Stimulated activated CD8-positive, alpha-beta memory T cell treated with anti-CD3 and anti-CD28 coated beads, Interleukin-2, amount 100 ng/mL, for 1 hour (primary cell): ENCODE measurements at places on chromosomes 1 and 21.

DNA sequence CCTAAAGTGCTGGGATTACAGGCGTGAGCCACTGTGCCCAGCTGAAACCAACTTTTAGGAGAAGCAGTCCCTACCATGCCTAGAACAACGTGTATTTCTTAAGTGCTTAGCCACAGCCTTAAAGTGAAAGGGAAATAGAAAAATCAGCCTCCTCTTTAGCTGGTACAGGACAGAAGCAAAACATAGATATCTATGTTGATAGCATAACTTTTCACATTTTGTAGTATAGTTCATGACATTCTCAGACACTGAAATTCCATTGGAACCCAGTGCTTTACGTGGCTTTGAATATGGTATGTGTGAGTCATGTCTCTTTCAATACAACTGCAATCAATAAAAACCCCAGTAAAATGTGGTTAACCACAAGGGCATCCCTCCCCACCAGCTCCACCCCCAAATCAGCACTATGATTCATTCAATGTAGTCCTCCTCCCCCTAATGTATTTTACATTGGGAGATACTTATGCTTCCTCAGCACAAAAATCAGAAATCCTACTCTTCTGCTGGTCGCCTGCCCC is 32.1 kb downstream of the TGFB2 start:
- peak; percentile 12 for DNase-seq

DNA sequence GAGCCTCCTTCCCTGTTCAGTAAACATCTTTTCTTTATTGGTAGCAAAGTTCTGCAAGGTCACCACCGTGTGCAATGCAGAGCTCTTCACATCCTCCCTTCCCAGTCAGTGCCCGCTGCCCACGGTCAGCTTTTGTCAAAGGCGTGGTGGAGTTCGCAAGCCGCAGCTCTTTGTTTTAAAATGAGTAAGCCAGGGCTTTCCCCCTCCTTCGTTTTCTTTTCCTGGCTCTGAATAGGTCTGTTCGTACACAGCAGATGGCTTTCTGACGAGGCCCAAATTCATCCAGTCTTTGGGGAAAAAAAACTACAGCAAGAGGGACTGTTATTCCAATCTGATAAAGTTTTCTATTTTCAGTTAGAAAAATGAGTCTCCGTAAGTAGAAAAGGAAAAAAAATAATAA is 153.2 kb downstream of the LRIG2 start:
- no peak for DNase-seq

GRCh38 chr1:9031484-9032259 is 5.4 kb upstream of the SLC2A7 start:
- no peak for DNase-seq

DNA sequence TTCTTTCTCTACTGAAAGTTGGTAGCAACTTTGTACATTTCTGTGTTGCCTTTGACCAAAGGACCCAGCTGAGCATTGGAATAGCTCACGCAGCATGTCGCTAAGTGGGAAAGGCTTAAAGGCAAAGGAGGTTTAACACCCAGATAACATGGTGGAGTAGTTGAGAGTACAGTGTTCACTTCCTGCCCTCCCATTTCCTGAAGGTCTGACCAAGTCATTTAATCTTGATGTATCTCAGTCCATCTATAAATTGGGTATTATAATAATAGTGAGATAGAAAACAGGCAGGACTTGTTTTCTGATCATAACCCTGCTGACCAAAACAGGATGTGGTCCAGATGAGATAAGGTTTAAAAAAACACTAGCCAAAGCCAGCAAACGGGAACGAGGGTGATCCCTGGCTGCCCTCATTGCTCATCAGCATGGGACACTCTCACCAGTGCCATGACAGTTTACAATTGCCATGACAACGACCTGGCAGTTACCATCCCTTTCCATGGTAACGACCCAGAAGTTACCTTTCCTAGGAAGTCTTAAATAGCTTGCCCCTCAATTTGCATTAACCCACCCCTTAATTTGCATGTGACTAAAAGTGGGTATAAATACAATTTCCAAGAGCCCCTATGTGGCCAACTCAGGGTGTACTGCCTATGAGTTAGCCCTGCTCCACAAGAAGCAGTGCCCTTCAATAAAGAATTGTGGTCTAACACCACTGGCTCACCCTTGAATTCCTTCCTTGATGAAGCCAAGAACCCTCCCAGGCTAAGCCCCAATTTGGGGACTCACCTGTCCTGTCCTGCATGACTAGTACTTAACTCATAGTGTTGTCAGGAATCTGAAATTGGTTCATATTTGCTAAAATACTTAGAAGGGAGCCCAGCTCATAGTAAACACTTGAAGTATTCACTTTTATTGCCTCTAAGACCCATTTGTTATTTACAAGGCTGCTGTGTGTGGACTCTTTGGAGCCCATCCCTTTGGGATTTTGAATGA is 28.4 kb upstream of the FHAD1 start:
- no peak for DNase-seq

DNA sequence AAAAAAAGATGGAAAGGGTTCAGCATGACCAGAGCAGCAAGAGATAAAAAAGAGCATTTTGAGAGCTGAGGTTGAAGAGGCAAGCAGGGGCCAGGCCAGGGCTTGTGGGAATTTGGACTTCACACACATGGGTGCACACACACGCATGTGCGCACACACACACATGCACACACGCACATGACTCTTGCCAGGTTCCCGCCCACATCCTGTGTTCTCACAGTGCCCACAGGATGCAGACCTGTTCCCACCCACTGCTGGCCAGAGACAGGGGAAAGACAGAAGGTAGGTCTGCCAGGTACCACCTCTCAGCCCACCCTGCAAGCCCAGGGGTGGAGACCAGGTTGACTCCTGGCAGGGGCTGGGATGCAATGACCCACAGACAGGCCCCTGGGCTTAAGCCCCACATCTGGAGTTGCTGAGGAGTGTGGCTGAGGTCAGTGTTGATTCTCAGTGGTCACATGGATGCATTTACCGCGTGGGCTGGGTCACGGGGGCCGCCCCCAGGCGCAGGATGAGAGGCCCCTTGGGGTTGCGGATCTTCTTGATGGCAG is 4.4 kb downstream of the COL16A1 start:
- no peak for DNase-seq

DNA sequence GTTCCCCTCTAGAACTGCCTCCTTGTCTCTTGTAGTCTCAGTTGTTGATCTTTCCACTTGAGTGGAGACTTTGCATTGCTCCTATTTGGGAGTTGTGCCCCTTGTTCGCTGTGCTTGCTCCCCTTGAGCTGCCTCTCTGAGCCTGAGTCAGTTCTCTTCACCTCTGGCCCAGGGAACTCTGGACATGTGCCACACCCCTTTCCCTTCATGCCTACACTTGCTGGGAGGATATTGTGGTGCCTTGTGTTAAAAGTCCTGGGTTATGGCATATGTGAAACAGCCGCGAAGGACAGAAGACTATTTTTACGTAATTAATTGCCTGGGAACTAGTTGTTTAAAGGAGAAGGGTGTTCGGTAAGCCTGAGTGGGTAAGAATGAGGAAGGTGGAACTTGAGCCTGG is 32.2 kb upstream of the RPTN start:
- DNase-seq: no peak

DNA sequence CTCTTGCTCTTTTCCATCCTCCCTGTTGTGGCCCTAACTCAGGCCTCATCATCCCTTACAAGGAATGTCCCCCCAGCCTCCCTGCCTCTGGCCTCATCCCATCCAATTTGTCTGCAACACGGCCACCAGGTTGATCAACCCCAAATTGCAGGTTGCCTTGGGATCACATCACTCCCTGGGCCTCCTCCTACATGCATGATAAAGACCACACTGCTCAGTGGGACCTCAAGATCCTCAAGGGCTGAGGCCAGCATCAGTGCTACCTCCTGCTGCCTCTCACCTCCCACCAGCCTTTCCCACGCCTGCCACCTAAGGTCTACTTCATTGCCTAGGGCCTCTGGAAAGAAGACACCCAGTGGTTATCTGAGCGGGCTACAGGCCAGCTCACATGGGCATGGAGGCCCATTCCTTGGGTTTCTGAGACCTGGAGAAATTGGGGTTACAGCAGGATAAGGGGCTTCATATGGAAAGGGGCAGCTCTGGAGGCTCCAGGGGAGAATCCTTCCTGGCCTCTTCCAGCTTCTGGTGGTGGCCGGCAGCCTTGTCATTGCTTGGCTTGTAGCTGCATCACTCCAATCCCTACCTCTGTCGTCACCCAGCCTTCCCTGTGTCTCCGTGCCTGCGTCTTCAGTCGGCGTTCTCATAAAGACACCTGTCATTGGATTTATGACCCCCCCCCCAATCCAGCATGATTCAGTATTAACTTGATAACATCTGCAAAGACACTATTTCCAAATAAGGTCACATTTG is 60.5 kb downstream of the KLHDC7A start:
- DNase-seq: no peak

GRCh38 chr1:110916669-110917306 is 43.8 kb downstream of the CD53 start:
- DNase-seq: no peak

DNA sequence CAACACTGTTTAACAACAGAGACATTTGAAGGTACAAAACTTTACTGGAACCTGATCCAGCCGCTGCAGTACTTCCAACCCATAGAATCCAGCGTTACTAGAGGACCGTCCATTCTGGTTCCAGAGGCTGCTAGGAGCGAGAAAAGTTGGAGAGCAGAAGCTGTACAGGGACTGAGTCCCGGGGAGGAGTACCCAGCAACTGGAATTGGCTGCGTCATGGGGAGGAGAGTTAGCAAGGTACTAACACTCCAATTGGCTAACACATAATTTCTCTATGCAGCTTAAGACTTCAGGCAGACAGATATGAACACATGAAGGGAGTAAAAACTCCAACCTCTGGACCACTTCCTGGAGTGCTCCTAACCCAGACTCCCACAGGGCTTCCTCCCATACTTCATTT is 2.1 kb upstream of the QSOX1 start:
- DNase-seq: no peak

- no peak for DNase-seq
Measured at GRCh38 chr21:25934771-25935224, 200.0 kb downstream of the GABPA start.

- DNase-seq: no peak
Measured at GRCh38 chr1:117644696-117645311, 39.0 kb downstream of the TENT5C start.

- no peak for DNase-seq
Measured at GRCh38 chr1:62870148-62870547, 86.2 kb downstream of the ATG4C start.

DNA sequence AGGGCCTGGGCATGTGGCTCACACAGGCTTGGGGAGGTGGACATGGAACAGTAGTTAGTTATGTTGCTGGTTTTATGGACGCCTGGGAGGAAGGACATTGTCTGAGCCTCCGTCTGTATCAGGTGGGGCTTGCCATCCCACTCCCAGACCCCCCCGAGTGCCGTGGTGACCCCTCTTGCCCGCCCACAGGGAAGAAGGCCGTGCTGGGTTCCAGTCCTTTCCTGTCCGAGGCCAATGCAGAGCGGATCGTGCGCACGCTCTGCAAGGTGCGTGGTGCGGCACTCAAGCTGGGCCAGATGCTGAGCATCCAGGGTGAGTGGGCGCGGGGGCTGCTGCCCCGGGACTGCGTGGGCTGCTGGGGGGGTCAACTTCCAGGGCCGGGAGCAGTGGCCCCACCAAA is 41.7 kb downstream of the COQ8A start:
- DNase-seq: no peak

- no peak for DNase-seq
Measured at GRCh38 chr1:30689901-30690645, 33.3 kb downstream of the MATN1 start.

DNA sequence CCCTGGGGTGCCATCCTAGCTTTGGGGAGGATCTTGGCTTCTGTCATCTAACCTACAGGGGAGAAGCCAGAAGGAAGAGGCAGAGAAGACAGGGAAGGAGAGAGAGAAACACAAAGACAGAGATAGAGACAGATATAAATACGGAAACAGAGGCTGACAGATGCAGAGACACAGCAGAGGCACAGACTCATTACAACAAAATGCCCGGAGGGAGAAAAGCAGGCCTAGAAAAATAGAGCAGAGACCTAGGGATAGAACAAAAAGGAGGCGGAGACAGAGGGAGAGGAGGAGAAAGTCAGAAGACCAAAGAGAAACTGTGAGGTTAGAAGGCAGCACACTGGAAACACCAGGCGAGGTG is 1.9 kb downstream of the PEAR1 start:
- no peak for DNase-seq

- no peak for DNase-seq
Measured at GRCh38 chr1:247180581-247180980, 8.8 kb upstream of the ZNF124 start.

DNA sequence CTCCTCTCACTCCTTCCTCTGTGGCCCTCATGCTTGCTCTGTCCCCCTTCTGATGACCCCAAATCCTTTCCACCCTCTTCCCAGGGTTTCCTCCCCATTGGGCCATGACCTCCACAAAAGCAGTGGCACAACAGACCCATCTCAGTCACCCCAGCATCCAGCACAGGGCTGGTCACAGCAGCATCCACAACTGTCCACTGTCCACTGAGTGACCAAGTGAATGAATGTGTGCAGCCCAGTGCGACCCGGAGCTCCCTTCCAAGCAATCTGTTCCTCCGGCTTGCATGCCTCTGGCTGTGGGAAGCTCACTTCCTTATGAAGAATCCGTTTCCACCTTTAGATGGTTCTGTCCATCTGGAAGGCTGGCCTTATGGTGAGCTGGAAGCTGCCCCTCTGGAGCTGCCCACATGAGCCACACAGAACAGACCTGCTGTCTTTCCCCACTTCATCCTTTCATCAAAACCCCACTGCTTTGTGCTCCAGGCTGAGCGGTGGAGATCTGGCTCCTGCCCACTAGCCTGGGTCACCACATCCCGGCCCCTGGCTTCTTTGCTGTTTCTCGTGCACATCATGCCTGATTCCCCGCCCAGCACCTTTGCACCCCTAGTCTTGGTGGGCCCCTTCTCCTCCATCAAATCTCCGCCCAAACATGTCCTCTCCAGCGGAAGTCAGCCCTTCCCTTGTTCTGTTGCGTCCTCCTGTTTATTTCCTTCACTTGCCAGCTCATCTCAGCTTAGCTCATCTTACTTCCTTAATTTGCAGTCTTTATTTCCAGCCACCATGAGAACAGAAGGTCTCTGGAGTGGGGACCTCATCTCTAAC is 56.4 kb downstream of the EDN2 start:
- DNase-seq: no peak

- no peak for DNase-seq
Measured at GRCh38 chr21:42939582-42940413, 14.4 kb upstream of the ERVH48-1 start.

GRCh38 chr1:234869182-234870019 is 259.2 kb downstream of the TOMM20 start:
- no peak for DNase-seq

GRCh38 chr1:227542153-227543120 is 20.9 kb upstream of the ZNF678 start:
- DNase-seq: peak; percentile 77

GRCh38 chr1:189431447-189431846 is 1046.2 kb downstream of the BRINP3 start:
- no peak for DNase-seq

GRCh38 chr1:202165267-202165941 is 5.0 kb upstream of the PTPN7 start:
- no peak for DNase-seq

DNA sequence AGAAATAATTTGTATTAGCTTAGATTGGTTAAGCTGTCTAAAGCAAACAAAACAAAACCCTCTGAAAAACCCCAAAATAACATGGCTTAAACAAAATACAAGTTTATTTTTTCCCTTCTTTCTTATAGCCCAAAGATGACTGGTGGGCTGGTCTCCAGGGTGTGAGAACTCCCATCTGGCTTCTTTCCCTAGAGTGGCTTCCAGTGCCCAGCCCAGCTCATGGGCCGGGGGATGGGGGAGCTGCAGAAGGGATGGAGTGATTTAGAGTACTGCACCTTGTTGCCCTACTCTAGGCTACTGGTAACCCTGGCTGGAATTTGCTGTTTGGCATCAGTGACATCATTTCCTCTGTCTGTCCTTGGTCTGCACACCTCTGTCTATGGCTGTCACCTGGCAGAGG is 223.0 kb downstream of the PBX1 start:
- no peak for DNase-seq
